Breast epithelium (tissue), 4 donors: ENCODE measurements at places on chromosomes 13 and 19. TPM values are rescaled to one million over a fixed set of nuclear protein-coding genes. Genes with fewer than 3 reads are reported as not detected.

Gene ZNF610
- 2.6 TPM for total RNA-seq

Gene CBY2
- not detected for total RNA-seq

Gene STARD13
- total RNA-seq = 42.4 TPM

Gene INSL3
- total RNA-seq = not detected

- DNase-seq = no peak
Measured at GRCh38 chr19:47651691-47652090, 42.8 kb downstream of the BICRA start.

DNA sequence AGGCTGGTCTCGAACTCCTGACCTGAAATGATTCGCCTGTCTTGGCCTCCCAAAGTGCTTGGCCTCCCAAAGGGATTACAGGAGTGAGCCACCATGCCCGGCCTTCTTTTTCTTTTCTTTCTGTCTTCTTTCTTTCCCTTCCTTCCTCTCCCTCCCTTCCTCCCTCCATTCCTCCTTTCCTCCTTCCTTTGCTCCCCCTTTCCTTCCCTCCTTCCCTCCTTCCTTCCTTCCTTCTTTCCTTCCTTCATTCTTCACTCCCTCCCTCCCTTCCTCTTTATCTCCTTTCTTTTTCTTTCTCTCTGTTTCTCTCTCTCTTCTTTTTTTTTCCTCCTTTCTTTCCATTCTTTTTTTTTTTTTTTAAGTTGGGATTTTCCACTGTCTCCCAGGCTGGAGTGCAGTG is 12.1 kb downstream of the C3 start:
- DNase-seq = no peak

DNA sequence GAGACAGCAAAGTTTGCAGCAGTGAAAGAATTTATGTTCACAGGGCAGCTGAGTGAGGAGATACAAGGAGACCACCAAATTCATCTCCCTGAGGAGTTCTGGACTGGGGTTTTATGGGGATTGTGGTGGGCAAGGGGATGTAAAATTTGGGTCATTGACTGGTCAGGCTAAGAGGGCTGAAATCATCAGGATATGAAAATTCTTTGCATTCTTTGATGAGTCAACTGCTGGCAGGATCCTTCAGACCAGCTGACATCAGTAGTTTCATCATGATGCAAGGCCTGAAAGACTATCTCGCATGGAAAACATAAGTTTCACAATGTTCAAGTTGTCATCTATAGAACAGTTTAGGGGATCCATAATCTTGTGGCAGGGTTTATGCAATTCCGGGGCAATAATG is 869.5 kb upstream of the PCDH9 start:
- no peak for DNase-seq

GRCh38 chr19:682678-683320 is 6.6 kb downstream of the FSTL3 start:
- peak; percentile 47 for DNase-seq

DNA sequence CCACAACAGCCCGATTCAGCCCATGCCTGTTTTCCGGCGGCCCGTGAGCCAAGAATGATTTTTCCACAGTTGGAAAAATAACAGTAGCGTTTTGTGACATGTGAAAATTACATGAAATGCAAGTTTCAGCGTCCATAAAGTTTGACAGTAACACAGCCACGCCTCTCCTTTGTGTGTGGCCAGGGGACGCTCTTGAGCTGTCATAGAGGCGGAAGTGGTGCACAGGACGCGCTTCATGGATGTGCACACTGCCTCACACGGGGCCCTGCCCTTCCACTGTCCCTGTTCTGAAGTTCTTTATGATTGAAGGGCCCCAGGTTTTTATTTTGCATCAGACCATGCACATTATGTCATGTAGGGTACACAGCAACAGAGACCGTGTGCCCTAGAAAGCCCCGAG is 12.4 kb upstream of the ELAVL1 start:
- no peak for DNase-seq
